ENCODE measurements at places on chromosomes 13 and 19. TPM values are rescaled to one million over a fixed set of nuclear protein-coding genes. Genes with fewer than 3 reads are reported as not detected.

SLC15A1 gene
- polyA plus RNA-seq, result 0.11 TPM

LYPD5 gene
- polyA plus RNA-seq, result 0.27 TPM

KRTDAP gene
- not detected for polyA plus RNA-seq

NDUFS7 gene
- 96.2 TPM for polyA plus RNA-seq

SMIM24 gene
- polyA plus RNA-seq, result 1.2 TPM

NOTCH3 gene
- polyA plus RNA-seq, result 17.9 TPM

KIR3DL2 gene
- polyA plus RNA-seq, result not detected

THSD1 gene
- polyA plus RNA-seq, result 4.8 TPM

ZNF296 gene
- 0.29 TPM for polyA plus RNA-seq

CYP4F12 gene
- polyA plus RNA-seq, result 4.0 TPM

THOP1 gene
- polyA plus RNA-seq, result 11.3 TPM

LILRB4 gene
- polyA plus RNA-seq, result 0.82 TPM

PEPD gene
- 50.8 TPM for polyA plus RNA-seq

TMEM145 gene
- polyA plus RNA-seq, result 0.08 TPM

SIX5 gene
- polyA plus RNA-seq, result 43.5 TPM

PDX1 gene
- polyA plus RNA-seq, result not detected

EFNB2 gene
- polyA plus RNA-seq, result 13.5 TPM

C2CD4C gene
- polyA plus RNA-seq, result 0.12 TPM

ZIM2 gene
- 6.7 TPM for polyA plus RNA-seq

C19orf33 gene
- not detected for polyA plus RNA-seq

KLF5 gene
- 2.5 TPM for polyA plus RNA-seq

ITGBL1 gene
- 0.45 TPM for polyA plus RNA-seq

UTP14C gene
- polyA plus RNA-seq, result 7.4 TPM

KLK6 gene
- polyA plus RNA-seq, result not detected

NTN5 gene
- polyA plus RNA-seq, result 1.4 TPM

CBARP gene
- polyA plus RNA-seq, result not detected

COL4A1 gene
- polyA plus RNA-seq, result 87.5 TPM

THAP8 gene
- polyA plus RNA-seq, result 5.9 TPM

NLRP11 gene
- polyA plus RNA-seq, result 0.13 TPM

FAM174C gene
- polyA plus RNA-seq, result 35.2 TPM

STAP2 gene
- 18.8 TPM for polyA plus RNA-seq

HIF3A gene
- 10.8 TPM for polyA plus RNA-seq

TOMM40 gene
- polyA plus RNA-seq, result 11.1 TPM

ZNF665 gene
- 9.2 TPM for polyA plus RNA-seq

REEP6 gene
- 9.7 TPM for polyA plus RNA-seq

Measured in ovary (tissue), 10 donors.